ENCODE measurements at places on chromosomes 3 and 15.

DNA sequence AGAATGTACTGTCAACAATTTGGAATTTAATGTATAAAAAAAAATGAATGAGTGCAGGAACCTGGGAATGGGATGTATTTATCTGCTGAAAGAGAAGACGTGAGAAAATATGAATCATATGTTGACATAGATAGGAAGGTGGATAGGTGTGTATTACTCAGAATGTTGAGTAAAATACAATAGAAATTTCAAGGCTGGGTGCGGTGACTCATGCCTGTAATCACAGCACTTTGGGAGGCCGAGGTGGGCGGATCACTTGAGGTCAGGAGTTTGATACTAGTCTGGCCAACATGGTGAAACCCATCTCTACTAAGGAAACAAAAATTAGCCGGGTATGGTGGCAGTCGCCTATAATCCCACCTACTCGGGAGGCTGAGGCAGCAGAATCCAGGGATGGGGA, 202.8 kb downstream of the CADM2 start:
- no peak for DNase-seq

- DNase-seq, result no peak
Measured at GRCh38 chr15:95698230-95698629, 632.3 kb upstream of the NR2F2 start.

- no peak for DNase-seq
Measured at GRCh38 chr3:127775398-127776109, 46.8 kb downstream of the MGLL start.

DNA sequence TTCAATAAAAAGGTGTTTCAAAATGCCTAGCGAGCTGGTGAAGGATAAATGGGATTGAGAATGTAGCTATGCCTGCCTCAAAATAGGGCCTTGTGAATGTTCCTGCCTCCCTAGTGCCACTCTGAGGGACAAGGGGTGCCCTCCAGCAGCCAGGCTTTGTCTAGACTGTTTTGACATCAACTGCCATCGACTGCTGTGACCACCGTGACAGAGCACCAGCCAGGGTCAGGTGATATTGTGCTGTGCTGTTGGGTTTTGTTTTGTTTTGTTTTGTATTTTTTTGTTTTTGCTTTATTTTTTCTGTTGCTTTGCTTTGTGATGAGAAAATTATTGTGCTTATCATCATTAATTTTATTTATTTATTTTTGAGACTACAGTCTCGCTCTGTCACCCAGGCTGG, 144.8 kb downstream of the SMAD6 start:
- no peak for DNase-seq

GRCh38 chr3:97932387-97932801, 39.8 kb downstream of the RIOX2 start:
- DNase-seq, result no peak

- no peak for DNase-seq
Measured at GRCh38 chr15:58217460-58217859, 79.3 kb downstream of the AQP9 start.

DNA sequence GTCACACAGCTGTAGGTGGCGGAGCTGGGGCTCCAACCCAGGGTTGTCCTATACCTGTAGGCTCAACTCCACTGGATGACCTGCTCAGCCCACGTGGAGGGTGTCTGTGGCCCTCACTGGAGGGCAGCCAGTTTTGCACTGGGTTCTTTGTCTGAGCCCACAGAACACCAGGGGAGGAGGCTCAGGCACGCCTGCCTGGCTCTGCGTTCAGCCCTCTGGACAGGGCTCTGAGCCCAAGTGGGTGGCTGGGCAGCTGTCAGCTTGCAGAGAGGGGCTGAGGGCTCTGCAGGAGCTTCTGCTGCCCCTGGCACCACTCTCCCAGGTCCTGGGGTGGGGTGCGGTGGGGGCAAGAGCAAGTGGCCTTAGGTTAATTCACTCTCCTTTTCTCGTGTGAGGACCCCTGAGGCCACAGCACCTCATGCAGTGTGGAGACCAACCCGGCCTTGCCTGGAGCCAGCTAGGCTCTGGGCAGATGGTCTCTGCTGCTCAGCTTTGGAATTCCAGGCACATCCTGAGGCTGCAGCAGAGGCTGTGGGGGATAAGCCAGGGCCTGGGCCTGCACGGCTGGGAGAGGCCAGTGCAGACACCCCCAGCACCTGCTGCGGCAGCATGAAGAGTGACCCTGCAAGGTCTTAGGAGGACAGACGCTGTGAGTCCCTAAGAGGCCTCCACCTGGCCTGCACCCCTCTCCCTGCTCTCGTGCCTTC, 23.5 kb downstream of the DUSP7 start:
- peak; percentile 90 for DNase-seq

- DNase-seq, result peak; percentile 81
Measured at GRCh38 chr3:39189959-39190269, 2.5 kb downstream of the XIRP1 start.

DNA sequence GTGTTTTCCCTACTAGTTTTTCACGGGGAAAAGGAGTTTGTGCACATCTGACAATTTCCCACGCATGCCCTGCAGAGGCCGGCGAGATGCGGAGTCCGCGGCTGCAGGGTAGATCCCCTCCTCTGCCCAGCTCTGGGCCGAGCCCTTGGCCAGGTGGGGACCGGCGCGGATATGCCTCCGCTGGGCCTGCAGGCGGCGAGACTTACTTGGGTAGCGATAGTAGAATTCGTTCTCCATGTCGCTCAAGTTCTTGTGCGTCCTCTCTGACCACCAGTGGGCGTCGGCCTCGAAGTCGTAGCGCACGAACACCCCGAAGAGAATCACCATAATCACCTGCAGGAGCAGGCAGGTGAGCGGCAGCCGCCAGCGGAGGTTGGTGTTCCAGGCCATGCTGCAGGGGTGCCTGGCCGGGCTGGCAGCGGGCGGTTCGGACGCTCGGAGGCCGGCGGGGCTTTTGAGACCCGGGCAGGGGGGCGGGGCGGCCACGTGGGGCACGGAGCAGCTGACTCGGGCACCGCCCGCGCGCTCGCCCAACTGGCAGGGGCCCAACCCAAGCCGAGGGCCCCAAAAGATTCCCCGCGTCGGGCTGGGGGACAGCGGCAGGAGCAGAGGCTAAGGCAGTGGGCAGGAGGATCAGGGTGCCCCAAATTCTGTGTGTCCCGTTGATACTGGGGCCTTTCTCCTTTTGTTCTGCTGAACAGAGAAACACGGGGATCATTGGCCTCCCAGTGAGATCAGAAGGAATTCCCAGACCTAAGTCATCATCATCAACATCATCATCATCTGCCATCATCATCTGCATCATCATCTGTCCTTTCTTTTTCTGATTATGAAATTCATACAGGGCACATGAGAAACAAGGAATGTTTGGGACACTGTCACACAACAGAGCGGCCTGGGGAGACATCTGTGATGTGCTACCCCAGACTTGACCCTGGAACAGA, at the start of gene RHCG:
Gene RHCG (minus strand): TSS at position 429 of the 944 bp plus-strand sequence. CDS start 39 bp downstream, at position 390.
- DNase-seq, result peak; percentile 82

Data from NCI-H82 (cell line).